NCI-H446 (cell line): ENCODE measurements at places on chromosomes 1 and 21.

DNA sequence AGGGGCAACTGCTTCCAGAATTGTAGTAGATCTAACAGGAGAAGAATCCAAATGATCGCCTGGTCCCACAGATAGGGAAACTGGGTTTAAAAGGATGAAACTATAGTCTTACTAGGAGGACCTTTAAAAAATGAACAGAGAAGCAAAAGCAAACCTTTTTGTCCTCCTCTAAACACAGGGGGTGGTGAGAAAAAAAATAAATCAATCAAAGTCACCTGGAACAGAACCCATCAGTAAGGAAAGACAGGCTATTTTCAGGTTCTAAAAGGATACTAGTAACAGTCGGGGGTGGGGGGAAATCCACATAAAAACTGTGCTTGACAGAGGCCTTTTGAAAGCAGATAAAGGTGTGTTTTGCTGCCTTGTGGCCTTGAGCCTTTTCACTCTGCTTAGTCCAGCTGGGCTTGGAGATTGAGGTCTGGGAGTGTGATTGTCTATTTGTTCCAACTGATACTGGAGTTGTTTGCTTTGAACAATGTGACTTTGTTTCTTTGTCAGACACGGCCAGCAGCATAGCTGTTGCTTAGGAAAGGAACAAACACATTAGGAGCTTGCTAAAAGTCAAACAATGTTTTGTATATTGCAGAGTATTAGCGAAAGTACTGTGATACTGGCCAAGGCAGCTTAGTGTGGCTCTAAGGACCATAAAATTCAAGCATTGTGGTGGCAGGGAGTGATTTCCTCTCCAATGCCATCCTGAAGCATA lies 141.1 kb upstream of the IRF2BP2 start:
- DNase-seq, result no peak

- DNase-seq, result no peak
These were observed 24.0 kb downstream of the AGPAT3 start for GRCh38 chr21:43889069-43889468.

DNA sequence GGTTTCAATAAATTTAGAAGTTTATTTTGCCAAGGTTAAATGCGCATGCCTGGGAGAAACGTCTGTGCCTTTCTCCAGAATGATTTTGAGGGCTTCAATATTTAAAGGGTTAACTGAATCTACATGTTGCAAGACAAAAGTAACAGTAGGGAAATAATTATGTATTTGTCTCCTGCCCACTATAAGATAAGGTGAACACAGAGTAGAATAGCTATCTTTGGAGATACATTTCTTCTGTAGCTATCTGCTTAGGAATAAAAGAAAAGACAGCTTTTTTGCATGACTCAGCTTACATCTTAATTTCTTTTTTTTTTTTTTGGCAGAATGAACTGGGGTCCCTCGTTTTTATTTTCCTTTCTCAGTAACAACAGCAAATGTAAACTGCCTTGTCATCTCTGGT lies 1351.6 kb downstream of the AMY1C start:
- no peak for DNase-seq

DNA sequence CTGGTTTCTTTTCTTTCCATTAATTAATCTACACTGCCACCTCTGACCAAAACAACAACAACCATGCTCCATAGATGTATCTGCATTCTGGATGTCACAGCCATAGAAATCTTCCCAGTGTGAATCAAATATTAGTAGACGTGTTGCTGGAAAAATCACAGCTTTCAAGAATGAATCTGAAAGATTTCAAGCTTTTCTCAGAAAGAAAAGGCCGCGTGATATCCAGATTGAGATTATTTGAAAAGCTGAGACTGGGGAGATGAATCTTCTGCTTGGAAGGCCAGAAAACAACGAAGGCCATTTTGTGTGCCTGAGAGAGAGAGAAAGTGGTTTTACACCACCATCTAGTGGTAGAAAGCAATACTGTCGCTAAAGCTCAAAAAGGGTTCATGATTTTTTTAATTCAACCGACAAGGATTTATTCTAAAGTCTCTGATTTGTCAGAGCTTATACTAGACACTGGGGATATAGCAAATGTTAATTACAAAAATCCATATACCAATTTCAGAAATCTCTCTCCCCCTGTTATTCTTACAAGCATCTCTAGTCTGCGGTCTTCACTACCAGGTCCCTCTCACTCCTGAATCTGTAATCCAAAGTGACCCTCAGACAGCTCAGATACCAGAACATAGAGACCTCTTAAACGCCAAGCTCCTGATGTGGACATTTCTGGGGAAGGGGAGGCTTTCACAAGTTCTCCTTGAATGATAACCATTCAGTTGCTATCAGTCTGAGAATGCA lies 87.5 kb upstream of the SGIP1 start:
- peak; percentile 69 for DNase-seq

DNA sequence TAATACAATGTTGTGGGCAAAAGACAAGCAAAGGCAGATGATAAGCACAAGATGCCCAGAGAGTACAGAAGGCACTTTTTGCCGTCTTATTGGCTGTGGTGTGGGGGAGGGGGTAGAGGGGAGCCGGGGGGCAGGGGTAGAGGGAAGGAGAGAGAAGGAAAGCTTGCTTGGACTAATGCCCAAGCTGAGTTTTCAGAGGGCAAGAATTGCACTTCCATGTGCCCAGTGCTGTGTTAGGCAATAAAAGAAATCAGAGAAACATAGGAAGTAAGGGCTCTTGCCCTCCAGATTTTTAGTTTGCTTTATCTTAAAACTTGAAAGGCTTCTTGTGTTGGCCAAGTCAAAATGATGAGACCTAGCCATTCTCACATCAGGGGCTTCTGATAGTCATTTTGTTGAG lies 8.3 kb downstream of the S100A12 start:
- no peak for DNase-seq

GRCh38 chr1:226809785-226810571 lies 60.4 kb upstream of the PSEN2 start:
- DNase-seq, result no peak

DNA sequence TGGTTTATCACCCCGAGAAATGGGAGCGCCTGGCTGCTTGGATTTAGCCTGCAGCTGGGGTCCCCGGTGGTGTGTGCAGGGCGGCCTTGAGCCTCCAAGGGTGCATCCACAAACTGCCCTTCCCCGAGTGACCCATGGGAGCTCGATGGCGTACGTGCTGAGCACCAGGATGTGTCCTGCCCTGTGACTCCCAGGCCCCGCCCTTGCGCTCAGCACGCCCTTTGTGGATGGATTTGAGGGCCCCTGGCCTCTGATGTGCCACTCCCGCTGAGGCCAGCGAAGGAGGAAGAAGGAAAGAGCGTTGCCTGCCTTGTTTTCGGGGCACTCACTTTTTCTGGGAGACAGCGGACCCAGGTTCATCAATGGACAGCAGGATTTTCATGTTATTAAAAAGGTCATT lies 1.7 kb upstream of the TFF3 start:
- no peak for DNase-seq

DNA sequence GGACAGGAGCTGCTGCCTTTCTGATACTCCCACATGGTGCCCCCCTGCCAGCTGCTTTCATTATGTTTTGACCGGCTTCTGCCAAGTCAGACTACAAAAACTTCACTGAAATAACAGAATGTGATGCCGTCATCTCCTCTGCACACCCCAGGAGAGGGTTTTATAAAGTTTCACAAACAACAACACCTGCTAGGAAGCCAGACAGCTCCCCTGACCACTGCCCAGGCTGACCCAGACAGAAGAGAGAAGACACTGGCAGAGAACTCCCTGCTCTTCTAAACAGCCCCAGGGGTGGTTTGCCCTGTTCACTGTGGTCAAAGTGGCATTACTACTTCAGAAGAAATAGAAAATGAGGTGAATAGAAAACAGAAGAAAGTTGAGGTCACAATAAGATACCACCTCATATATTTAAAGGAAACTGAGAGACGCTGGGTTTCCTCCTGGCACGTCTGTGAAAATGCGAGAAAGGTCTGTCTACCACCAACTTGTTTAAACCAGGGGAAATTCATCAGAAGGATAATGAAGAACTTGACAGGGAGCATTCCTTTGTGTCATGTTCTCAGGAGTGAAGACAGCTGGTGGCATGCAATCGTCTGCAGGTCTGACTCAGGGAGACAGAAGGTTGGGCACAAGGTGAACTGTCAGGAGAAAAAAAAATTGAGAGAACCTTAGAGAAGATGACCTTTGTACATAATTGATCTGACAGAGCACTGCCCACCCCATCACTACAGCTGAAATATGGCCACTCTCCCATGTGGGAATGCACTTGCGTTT lies 119.0 kb upstream of the NFIA start:
- no peak for DNase-seq

DNA sequence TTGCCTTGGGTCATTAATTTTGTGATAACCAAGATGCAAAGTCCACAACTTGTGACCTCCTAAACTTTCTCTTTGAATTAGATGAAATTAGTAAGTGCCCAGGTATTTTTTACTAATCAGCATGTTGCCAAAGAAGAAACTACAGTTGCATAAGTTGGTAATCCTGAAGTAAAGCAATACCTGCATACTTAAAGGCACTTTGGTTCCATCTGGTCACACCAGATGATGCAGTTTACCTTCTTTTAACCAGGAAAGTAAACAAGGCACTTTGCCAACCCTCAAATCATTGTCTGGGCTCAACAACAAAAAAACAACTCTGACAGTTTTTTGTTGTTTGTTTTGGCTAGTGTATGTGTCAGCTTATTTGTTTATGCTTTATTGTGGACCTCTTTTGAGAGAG lies 55.5 kb upstream of the DYNLT5 start:
- DNase-seq, result no peak

DNA sequence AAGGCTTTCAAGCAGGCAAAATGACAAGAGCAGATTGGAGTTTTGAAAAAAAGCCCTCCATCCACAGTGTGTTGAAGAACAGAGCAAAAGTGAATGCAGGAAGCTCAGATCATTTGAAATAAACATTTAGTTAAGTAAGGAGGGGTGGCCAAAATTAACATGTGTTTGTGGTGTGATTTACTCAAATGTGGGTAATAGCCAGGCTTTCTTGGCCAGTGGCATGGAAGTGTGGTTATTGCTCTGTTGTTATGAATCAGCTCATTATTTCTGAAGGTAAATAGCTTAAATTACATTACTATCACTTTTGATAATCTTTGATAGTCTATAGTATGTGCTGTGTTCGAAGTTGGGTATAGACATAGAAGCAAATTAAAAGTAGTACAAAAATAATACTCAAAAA lies 485.9 kb downstream of the LMO4 start:
- no peak for DNase-seq

DNA sequence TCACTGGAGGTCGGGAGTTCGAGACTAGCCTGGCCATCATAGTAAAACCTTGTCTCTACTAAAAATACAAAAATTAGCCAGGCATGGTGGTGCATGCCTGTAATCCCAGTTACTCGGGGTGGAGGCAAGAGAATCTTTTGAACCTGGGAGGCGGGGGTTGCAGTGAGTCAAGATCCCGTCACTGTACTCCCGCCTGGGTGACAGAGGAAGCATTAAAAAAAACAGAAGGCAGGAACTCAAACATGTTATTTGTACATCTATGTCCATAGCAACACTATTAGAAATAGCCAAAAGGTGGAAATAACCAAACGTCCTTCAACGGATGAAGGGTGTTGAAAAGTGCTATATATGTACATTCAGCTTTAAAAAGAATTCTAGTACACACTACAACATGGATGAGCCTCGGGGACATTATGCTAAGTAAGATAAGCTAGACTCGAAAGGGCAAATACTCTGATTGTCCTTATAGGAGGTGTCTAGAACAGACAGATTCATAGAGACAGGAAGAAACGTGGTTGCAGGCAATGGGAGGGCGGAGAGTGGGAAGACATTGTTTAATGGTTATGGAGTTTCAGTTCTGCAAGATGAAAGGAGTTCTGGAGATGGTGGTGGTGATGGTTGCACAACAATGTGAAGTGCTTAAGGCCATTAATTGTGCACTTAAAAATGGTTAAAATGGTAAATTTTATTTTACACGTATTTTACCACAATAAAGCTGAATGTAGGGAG lies 19.2 kb downstream of the NLRP3 start:
- no peak for DNase-seq

DNA sequence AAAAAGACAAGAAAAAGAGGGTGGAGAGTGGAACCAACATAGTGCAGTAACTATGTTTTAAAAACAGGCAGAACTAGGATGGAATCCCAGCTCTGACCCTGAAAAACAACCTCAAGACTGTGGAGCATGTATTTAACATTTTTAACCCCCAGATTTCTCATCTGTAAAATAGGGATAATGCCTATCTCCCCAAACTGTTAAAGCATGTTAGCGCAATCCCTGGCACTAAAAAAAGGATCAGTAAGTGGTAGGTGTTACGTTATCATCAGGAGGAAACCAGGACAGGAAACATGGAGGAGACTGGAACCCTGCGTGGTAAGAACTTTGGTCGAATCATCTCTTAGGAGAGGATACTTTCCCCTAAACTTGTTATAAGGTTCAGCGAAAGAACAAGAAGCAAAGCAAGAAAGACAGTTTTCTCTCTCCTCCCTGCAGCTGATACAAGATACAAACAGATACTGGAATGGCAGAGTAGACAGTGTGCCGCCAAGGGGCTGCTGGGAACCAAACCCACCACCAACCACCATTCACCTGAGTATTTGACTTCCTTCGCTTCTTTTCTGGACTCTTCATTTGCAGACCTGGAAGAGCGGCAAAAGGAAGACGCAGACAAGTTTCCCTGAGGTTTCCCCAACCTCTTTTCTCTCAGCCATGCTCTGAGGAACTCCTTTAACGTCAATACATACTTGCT lies 991 bp downstream of the PYGO2 start:
- DNase-seq, result no peak

GRCh38 chr1:162003830-162004215 lies 19.8 kb downstream of the OLFML2B start:
- DNase-seq, result no peak

GRCh38 chr1:4699376-4700301 lies 45.2 kb downstream of the AJAP1 start:
- DNase-seq, result no peak

GRCh38 chr1:54416435-54416834 lies 10.2 kb upstream of the SSBP3 start:
- no peak for DNase-seq

DNA sequence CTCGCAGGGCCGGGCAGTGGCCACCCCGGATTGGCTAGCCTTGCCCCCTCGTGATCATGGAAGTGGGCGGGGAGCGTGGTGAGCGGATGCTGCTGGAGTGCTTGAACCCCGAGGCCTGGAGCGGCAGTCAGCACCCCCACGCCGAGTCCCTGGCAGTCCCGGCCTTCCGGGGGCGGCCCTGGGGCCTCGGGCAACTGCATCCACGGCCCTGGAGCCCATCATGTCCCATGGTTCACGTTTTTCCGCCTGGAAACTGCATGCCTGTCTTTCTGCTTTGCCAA lies 45.6 kb downstream of the CDC7 start:
- no peak for DNase-seq

DNA sequence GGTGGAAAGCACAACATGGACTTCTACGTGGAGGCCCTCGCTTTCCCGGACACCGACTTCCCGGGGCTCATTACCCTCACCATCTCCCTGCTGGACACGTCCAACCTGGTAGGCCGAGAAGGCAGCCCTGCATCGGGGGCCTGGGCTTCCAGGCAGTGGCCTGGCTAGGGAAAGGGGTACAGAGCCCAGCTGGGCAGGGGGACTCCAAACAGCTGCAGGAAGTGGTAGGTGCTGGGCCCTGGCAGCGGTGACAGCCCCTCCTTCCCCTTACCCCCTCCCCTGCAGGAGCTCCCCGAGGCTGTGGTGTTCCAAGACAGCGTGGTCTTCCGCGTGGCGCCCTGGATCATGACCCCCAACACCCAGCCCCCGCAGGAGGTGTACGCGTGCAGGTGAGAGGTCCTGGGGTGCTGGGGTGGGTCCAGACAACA lies 30.0 kb upstream of the PADI6 start:
- no peak for DNase-seq

- no peak for DNase-seq
These were observed 13.1 kb downstream of the PCSK9 start for GRCh38 chr1:55052221-55053142.

GRCh38 chr1:116107371-116107770 lies 3.8 kb upstream of the MAB21L3 start:
- no peak for DNase-seq

GRCh38 chr1:200909071-200909470 lies 14.4 kb downstream of the INAVA start:
- no peak for DNase-seq
